ENCODE measurements at places on chromosomes 7 and 10.

DNA sequence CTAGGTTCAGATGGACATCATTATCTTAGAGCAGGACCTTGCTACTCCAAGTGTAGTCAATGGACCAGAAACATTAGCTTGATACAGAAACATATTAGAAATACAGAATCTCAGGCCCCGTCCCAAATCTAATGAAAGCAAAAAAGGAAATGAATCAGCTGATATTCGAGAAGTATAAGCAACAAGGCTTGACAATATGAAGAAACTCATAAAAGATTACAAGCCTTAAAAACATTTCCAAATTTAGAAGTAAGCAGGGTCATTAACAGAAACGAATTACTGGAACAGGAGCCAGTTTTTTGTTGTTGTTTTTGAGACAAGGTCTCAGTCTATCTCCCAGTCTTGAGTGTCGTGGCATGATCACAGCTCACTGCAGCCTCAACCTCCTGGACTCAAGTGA lies 40.5 kb upstream of the GSAP start:
- DNase-seq: no peak

GRCh38 chr10:62010366-62010765 lies 108.9 kb downstream of the ARID5B start:
- DNase-seq: no peak

DNA sequence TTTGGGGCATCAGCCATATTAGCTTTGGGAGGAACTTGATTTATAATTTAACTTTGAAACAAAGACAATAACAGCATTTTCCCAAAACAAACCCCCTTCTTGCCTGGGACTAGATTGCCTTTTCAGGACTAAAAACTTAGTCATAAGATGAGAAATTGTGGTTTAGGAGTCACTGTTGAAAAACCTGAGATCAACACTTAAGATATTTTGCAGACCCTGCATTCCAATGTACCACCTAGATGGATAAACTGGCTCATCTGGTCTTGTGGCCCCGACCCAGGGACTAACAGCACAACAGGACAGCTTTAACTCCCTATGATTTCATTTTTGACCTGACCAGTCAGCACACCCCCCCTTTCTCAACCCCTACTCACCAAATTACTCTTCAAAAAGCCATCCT lies 1165.4 kb downstream of the XPNPEP1 start:
- DNase-seq: no peak

DNA sequence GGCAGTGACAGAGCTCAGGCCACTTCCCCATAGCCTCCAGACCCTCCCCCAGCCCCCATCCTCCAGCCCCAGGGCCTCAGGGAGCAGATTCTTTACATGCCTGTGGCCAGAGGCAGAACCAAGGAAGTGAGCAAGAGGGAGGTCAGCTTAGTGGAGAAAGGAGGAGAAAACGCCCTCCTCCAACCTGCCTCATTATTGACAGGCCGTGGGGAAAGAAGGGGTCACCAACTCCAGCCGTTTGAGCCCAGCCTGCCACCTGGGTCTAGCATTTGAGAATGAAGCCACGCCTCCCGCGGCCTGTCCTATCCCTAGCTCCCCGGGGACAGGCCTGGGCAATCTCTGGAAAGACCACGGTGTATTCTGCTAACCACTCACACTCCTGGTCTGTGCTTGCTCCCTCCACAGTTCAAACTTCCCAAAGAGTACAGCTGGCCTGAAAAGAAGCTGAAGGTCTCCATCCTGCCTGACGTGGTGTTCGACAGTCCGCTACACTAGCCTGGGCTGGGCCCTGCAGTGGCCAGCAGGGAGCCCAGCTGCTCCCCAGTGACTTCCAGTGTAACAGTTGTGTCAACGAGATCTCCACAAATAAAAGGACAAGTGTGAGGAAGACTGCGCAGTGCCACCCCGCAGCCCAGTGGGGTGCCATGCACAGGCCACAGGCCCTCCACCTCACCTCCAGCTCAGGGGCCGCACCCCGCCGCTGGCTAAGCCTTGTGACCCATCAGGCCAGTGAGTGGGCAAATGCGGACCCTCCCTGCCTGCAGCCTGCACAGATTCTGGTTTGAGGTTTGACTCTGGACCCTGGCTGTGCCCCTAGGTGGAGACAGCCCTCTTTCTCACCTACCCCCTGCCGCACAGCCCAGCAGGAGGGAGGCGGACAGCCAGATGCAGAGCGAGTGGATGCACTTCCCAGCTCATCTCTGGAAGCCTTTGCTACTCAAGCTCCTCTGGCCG lies 14.3 kb upstream of the TRIM8 start:
- DNase-seq: no peak

GRCh38 chr7:53744403-53744760 lies 708.9 kb downstream of the POM121L12 start:
- no peak for DNase-seq

- no peak for DNase-seq
These were observed 16.5 kb upstream of the UBE2D1 start for GRCh38 chr10:58318346-58318745.

GRCh38 chr7:2139004-2139699 lies 93.6 kb downstream of the MAD1L1 start:
- DNase-seq: no peak

DNA sequence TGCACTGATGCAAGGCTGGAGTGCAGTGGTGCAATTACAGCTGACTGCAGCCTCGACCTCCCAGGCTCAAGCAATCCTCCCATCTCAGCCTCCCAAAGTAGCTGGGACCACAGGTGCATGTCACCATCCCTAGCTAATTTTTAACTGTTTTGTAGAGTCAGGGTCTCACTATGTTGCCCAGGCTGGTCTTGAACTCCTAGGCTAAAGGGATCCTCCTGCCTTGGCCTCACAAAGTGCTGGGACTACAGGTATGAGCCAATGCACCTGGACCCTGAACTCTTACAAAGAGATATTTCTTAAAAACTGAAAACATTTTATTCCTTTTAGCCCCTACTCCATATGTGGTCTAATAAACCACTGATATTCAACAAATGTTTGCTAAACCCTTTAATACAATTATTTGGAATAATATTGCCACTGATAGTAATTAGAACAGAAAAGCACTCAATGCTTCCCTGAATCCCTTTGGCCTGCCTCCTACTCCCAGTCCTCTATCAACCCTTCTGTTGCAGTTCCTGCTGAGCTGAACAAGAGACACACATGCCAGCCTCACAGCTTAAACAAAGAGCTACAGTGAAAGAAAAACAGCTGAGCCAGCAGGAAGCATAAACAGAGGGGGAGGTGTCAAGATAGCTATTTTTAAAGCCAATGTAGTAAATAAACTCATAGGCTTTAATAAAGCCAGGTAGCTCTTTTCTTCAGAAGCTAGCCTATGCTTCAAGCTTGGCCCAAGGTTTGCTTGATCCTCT lies 7.0 kb upstream of the GNAI1 start:
- no peak for DNase-seq

- no peak for DNase-seq
These were observed 239.3 kb upstream of the GRB10 start for GRCh38 chr7:51021906-51022570.

DNA sequence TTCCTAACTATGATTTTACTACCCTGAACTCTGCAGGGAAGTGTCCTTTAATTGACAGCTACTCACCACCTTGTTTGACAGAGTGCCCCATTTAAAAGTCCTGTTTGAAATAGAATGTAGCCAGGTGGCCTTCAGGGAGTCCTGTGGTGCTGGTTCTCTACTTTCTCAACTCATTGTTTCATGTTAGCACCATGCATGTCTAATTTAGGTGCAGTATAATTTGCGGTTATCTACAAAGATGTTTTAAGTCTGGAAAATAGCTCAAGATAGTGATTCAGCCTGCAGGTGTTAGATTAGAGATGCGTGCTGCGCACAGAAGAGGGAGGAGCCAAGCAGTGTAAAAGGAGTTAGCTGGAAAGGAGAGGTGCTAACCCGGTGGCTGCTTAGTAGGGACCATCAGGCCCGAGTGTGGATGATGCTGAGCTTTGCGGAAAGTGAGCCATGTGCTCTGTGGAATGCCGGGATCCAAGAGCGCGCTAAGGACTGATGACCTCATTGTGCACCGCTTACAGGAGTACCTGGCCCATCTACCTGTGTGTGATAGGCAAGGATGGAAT lies 1.2 kb downstream of the CCM2 start:
- no peak for DNase-seq

GRCh38 chr10:9762966-9763656 lies 1254.6 kb upstream of the CELF2 start:
- no peak for DNase-seq

GRCh38 chr10:68957654-68958053 lies 1.7 kb downstream of the DDX21 start:
- no peak for DNase-seq

- no peak for DNase-seq
These were observed 8.3 kb downstream of the KIF5B start for GRCh38 chr10:32047881-32048280.

DNA sequence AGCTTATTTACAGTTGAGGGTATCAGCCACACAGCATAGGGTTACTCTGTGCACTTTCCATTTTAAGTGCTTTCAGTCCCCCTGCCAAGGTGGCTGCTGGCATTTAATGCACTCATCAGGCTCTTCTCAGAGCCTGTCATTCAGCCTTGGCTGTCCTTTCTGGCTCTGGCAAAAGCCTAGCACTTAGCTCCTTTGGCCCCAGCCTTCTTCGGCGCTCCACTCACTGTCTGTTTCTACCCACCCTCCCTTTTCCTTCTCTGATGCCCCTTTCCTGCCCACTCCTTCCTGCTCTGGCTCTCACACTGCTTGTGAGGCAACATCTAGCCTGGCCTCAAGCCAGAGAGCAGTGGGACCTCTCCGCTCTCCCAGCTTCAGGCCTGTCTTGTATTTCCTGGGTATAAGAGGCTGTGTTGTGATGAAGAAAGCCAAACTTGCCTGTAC lies 60.2 kb downstream of the WIPF3 start:
- no peak for DNase-seq

DNA sequence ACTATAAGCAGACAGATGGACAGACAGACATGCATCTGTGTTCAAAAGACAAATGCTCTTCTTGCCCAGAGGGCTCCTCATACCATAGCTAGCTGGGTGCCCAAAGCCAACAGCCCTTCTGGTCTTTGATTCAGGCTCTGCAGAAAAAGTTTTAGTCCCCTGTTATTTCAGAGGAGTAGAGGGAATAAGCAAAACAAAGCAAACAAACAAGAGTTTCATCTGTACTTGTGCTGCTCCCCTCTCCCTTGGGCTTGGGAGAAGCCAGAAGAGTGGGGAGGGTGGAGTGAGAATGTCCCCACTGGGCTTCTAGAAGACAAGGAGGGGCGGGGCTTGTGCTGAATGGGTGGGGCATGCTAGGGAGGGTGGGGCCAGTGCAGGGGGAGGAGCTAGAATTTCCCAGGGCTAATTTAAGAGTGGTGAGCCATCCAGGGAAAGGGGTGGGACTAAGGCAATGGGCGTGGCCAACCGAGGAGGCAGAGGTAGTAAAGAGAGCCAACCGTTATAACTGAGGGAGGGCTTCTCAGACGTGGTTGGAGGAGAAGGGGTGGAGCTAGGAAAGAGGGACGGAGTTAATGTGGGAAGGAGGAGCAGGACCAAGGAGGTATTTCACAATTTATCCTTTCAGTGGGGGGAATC lies 101.2 kb upstream of the MGMT start:
- DNase-seq: no peak
